ENCODE measurements at places on chromosomes 4 and X.

GRCh38 chr4:2799224-2799911, 6.5 kb downstream of the SH3BP2 start:
- no peak for DNase-seq

GRCh38 chr4:140426610-140427105, 790 bp downstream of the CLGN start:
- DNase-seq: no peak

DNA sequence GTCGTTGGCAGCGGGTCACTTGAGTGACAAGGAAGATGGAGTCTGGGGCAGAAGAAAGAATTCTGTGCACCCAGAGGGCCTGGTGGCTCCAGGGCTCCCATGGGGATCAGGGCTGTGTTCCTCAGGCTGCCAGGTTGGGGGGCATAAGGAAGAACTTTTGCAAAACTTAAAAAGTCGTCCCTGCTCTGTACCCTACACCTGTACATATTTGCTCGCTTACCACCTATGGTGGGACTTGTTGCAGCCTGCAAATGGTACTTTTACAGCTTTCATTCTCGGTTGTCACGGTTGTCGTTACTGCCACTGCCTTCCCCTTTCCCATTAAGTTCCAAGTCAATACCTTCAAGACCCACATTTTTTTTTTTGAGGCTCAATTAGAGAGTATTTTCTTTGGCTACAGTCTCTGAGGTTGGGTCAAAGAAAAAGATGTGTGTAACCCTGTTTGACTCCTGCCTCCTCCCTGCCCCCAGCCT, 9.1 kb downstream of the ARX start:
- no peak for DNase-seq

GRCh38 chr4:183919141-183919540, 14.0 kb downstream of the STOX2 start:
- no peak for DNase-seq
